Activated CD8-positive, alpha-beta memory T cell treated with anti-CD3 and anti-CD28 coated beads for 24 hours (primary cell): ENCODE measurements at places on chromosomes 3 and 15.
A peak's percentile ranks its signal among the peaks of the same experiment; 100 is the strongest.

DNA sequence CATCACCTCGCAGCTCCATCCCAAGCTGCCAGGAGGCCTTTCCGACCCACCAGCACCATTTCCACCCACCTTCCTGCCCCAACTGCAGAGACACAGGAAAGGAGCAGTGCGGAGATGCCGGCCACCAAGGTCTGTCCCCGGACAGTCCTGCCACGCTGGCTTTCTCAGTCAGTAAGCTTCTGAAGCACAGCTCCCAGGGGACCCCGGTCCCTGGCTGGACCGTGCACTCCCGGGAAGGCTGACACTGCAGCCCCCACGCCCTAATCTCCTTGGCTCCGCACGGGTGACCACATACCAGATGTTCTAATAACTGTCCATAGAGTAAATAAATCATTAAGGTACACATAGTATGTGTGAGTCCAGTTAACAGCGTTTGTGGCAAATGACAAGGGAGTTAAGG lies 73.5 kb downstream of the VGLL4 start:
- no peak for DNase-seq

GRCh38 chr3:107395066-107395465 lies 17.8 kb downstream of the CCDC54 start:
- no peak for DNase-seq

- DNase-seq, result no peak
These were observed 286.5 kb downstream of the SQOR start for GRCh38 chr15:45921376-45921775.

DNA sequence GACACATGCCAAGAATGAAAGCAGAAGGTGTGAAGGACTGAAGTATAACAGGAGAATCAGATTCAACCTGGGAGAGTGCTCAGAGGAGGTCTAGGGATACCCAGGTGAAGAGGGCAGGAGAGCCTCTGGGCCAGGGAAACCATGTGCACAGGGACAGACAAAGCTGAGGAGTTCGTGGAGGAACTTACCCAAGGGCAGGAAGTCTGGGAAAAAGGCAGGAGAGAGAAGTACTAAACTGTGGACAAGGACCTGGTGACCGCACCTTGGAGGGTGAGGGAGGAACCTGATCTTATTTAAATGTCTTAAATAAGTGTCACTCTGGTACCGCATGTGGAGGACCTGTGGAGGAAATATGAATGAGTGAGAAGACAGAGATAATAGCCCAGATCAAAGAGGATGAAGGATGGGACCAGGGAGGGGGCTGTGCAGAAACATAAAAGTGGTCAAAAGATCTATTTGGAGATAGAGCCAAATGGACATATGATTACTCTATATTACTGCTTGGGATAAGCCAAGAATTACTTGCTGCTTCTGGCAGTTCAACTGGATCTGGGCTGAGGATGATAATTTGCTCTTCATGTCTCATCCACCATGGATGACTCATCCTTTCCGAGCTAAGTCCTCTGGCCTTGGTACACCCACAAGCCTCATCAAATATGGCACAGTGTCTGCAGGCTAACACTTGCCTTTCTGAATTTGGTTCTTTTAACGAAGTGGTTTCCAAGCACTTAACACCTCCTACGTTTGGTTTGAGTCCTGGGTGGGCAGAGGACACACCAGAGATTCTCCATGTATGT lies 116.9 kb upstream of the NMNAT3 start:
- DNase-seq, result no peak

DNA sequence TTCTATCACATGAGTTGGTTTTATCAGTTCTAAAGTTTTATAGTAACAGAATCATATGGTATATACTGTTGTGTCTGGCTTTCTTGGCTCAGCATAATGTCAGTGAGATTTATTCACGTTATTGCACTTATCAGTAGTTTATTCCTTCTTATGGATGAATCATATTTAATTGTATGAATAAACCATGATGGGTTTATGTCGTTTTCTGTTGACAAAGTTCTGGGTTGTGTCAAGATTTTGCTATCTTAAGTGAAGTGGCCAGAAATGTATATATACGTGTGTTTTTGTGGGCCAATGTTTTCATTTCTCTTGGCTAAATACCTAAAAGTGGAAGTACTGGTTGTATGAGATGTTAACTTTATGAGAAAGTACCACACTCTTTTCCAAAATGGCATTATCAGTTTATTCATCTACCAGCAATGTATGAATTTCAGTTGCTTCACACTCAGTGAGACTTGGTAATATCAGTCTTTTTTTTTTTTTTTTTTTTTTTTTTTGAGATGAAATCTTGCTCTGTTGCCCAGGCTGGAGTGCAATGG lies 112.4 kb upstream of the DCBLD2 start:
- DNase-seq, result no peak

DNA sequence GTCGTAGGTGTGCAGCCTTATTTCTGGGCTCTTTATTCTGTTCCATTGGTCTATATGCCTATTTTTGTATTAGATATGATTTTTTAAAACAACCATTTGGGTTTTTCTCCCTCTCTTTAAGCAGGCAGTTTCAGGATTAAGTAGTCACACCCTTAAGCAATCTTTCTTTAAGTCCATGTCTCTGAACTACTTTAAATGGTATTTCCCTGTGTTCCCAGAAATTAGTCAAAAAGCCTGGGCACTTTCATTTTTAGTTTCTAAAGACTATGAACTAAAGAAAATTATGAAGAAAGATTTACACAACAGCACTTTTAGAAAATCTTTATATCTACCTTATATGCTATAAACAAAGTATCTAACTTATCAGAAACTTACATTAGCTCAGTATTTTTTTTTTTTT lies 110.3 kb downstream of the FAIM start:
- DNase-seq, result no peak

GRCh38 chr3:187799942-187800641 lies 54.8 kb upstream of the BCL6 start:
- DNase-seq, result peak; percentile 74

DNA sequence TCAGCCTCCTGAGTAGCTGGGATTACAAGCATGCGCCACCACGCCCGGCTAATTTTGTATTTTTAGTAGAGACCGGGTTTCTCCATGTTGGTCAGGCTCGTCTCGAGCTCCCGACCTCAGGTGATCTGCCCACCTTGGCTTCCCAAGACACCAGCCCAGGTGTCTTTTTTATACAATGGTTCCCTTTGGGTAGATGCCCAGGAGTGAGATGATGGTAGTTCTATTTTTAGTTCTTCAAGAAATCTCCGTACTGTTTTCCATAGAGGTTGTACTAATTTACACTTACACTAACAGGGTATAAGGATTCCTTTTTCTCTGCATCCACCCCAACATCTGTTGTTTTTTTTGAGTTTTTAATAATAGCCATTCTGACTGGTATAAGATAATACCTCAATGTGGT lies 94.3 kb downstream of the IGF2BP2 start:
- no peak for DNase-seq

DNA sequence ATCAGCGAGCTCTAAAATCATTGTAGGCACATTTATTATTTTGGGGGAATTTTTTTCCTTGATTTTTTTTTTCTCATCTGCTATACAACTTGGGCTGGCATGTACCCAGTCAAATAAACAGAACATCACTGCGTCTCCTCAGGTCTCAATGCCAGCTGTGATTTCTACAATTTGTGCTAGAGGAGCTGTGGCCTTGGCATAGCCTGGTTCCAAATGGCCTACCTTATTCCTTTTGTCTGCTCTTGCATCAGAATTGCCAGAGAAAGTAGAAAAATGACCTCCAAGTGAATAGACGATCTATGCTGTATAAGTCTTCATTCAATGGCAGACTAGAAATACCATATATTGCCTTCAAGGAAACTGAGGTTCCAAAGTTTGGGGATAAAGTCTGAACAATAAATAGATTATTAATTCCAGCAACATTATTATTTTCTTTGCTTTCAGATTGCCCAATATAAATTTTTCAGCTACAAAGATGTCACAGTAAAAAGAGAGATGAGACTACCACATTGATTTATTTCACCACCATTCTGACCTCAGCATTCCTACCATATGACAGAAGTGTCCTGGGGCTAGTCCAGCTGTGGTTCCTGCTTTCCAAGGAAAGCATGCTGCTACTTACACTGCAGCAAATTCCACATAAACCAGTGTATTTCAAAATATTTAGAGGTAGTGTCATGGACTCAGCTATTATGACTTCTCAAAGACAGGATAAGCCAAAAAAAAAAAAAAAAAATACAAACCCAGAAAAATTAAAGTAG lies 493.9 kb upstream of the ZNF385D start:
- no peak for DNase-seq

DNA sequence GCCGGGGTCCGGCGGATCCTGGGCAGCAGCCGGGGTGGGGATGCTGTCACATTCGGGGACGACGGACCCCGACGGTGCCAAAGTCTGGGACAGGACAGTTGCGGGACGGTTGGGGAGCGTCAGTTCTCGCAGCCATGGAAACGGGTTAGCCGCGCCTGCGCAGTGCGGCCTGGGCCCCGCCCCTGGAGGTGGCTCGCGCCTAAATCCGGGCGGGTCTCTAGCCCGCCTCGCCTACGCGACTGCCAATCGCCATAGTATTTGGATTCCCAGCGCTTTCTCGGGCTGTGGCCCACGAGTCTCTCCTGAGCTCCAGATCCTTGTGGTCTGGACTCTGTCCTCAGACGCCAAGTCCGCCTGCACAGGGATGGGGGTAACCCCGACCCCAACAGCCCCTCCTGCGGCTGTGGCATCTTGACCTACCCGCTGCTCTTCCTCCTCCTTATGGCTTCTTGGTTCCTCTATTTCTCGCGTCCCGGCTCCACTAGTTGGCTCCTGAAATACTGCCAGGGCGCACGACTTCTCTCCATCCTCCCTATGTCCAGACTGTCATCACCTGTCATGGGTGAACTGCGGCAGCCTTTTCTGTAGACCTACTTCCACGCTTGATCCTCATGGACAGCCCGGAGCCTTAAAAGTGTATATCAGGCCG lies at the start of gene ZMYND10:
ZMYND10 (minus strand) TSS at position 147 of the 649 bp plus-strand sequence. CDS start 153 bp downstream, outside the sequence.
- peak; percentile 88 for DNase-seq

- no peak for DNase-seq
These were observed 161.6 kb downstream of the GAP43 start for GRCh38 chr3:115784739-115785536.

GRCh38 chr15:55403531-55403930 lies 4.6 kb downstream of the CCPG1 start:
- DNase-seq, result no peak

DNA sequence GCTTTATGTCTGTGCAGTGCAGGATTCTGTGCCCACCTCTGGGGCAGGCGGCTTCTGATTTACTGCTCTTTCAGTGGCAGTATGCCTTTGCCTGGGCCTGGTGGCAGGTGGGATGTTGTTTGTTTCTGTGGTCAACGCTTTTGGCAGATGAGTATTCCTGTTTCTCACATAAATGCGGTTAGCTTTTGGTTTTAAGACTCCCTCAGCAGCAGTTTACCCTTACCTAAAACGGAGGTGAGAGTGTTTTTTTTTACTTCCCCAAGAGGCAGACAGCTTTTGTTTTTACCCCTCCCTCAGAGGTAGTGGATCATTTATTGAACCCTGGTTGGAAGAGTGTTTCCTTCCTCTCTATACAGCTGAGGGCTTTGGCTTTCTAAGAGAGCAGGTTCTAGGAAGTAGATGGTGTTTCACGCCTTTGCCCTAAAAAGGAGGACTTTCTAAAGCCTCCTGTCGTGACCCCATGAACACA lies 134.1 kb upstream of the PLSCR5 start:
- DNase-seq, result no peak

GRCh38 chr15:94231723-94232468 lies 535 bp downstream of the MCTP2 start:
- DNase-seq, result no peak

- DNase-seq, result no peak
These were observed 250.1 kb upstream of the TRIM42 start for GRCh38 chr3:140427786-140428185.

DNA sequence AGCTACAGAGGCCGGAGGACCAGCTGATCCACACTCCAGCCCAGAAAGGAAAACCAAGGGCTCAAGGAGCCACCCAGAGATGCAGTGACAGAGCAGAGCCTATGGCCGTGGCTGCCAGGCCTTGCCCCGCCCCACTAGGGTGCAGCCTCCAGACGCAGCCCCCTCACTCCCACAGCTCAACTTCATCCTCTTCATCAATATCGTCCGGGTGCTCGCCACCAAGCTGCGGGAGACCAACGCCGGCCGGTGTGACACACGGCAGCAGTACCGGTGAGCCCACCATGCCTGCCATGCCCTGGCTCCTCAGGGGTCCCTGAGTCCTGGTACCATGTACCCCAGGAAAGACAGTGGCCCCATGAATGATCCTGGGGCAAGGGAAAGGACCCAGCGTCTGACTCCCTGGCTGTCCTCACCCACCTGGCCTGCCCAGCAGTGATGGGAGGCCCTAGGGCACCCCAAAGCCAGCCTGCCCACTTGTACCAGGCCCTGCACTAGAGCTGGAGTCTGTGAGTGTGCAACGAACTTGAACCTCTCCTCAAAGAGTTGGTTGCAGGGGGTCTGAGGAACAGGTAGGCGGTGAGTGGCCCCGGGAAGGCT lies 24.2 kb downstream of the PTH1R start:
- no peak for DNase-seq

- DNase-seq, result no peak
These were observed 35.1 kb downstream of the IGSF10 start for GRCh38 chr3:151425627-151426340.

DNA sequence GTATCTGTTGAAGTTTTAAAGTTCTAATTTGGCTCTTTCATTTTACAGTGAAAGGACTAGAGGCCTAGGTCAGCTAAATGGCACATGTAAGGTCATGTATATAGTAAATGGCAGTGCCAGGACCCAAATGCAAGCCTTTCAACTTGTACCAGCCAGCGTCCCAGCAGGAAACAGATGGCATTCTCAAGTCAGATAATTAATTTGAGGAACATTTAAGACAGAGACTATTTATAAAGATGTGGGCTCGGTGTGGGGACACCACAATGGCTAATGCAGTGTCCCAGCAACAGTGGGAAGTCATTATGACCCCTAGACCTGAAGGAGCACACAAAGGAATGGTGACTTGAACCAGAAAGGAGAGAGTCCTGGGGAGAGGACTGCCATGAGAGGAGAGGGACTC lies 6.1 kb downstream of the MINDY4B start:
- no peak for DNase-seq

DNA sequence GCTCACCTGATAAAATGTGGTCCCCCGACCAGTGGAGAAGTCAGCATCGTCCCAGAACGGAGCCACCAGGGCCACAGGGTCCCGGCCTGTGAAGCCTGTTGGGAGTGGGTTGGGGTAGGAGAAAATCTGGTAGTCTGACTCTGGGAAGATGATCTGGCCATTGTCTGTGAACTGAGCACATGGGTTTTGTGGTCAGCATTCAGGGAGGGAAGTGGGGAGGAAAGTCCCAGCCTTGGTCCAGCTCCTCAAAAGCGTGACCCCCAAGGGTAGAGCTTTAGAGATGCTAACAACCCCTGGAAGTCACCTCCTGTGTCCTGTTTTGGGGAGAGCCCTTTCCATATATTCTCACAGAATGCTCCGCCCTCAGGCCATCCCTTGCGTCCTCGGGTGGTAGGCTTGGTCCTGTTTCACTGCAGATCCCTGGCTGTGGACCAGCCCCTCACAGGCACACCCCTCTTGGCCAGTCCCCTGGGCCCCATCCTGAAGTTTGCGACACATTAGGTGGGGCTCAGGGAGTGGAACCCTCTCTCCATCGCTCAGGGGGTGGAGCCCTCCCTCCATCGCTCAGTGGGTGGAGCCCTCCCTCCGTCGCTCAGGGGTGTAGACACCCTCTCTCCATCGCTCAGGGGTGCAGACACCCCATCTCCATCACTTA lies 40.0 kb downstream of the MUC4 start:
- no peak for DNase-seq

- no peak for DNase-seq
These were observed 89.0 kb upstream of the FNDC3B start for GRCh38 chr3:171950373-171950772.

- DNase-seq, result no peak
These were observed 75.7 kb upstream of the GADL1 start for GRCh38 chr3:30970183-30970582.

- peak; percentile 52 for DNase-seq
These were observed 45.3 kb upstream of the PPP4R2 start for GRCh38 chr3:72951259-72951722.

GRCh38 chr3:112346491-112347122 lies 13.7 kb downstream of the CD200 start:
- DNase-seq, result no peak
